ENCODE measurements at places on chromosomes 6 and 20.

GRCh38 chr20:2000285-2000684 lies 6.4 kb upstream of the PDYN start:
- DNase-seq: no peak

- no peak for DNase-seq
Measured at GRCh38 chr20:63835021-63835858, 4.2 kb upstream of the ZBTB46 start.

DNA sequence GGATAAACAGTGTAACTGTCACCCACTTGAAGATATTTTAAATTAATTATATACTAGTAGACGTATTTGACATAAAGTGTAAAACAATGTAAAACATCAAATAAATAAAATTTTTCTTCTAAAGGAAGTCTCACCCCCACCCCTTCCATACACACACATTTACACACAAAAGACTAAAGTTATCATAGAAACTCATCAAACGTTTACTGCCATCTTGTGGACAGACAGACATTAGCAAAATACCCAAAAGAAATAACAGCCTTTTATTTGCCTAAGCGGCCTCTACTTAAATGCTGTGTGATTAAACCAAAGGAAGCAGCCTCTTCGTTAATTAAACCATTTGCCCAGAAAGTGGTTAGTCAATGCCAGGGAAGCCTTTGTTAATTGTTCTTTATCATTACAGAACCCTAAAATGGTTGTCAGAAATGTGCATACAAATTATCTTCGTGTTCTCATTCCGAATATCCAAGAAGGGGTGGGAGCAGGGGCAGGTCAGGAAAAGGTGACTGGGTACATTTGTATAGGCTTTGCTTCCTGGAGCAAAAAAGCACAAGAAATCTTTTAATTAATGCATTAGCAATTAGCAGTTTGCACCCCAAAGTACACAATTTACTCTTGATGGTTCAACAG lies 176.2 kb upstream of the SASH1 start:
- DNase-seq: peak; percentile 30

DNA sequence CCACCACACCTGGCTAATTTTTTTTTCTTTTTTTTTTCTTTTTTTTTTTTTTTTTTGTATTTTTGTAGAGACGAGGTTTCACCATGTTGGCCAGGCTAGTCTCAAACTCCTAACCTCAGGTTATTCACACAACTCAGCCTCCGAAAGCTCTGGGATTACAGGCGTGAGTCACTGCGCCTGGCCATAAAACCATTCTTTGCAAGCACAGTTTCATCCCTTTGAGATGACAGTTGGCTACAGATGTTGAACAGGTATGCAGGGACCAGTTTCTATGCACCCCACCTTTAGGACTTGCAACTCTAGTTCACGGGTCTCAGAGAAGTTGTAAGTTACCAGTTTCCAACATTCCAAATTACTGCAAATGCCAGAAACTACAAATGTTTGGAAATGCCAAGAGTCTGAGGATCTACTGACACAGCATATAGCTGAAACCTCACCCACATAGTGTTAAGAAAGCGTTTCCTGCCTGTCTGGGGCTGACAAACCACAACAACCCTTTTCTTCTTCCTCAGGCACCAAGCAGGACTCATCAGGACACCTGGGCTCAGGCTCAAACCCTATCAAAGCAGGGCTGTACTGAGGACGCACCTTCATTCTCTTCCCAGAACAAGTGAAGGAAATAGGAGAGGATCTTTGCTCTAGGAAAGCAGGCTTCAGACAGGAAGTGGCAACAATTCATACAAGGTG lies 22.9 kb downstream of the ARHGAP18 start:
- DNase-seq: peak; percentile 69

DNA sequence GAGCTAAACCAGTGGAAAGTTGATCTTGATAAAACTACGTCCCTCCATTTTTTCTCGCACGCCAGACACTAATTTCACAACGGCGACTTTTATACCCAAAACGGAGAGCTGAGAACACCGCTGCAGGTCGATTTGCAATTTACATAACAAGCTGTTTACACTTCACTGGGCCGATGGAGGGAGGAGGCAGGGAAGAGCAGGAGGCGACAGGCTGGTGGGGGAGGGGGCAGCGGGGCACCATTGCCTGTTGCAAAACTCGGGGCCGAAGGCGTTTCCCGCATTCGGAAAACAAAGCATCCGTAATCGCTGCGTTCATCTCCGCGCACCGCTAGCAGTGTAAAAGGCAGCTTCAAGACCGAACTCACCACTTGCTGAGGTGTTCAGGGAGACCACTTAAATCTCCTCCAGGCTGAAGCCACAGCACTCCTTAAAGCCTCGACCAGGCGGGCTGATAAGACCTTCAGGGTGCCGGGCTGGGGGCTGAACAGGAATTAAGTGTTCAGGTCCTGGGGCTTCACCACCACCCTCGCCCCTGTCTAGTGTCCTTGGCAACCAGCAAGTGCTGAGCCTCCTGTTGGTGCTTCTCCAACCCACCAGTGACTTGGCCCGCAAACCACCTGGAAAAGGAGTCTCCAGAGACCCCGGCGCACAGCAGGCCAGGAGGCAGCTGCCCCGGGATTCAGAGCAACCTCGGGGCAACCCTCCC lies 2.0 kb upstream of the FOXC1 start:
- DNase-seq: no peak

GRCh38 chr6:2257363-2257762 lies 12.0 kb upstream of the GMDS start:
- DNase-seq: no peak
